Activated CD8-positive, alpha-beta memory T cell treated with anti-CD3 and anti-CD28 coated beads for 1 hour (primary cell): ENCODE measurements at places on chromosomes 2 and 18.

GRCh38 chr2:71746946-71747501 lies 293.7 kb downstream of the DYSF start:
- DNase-seq = no peak

DNA sequence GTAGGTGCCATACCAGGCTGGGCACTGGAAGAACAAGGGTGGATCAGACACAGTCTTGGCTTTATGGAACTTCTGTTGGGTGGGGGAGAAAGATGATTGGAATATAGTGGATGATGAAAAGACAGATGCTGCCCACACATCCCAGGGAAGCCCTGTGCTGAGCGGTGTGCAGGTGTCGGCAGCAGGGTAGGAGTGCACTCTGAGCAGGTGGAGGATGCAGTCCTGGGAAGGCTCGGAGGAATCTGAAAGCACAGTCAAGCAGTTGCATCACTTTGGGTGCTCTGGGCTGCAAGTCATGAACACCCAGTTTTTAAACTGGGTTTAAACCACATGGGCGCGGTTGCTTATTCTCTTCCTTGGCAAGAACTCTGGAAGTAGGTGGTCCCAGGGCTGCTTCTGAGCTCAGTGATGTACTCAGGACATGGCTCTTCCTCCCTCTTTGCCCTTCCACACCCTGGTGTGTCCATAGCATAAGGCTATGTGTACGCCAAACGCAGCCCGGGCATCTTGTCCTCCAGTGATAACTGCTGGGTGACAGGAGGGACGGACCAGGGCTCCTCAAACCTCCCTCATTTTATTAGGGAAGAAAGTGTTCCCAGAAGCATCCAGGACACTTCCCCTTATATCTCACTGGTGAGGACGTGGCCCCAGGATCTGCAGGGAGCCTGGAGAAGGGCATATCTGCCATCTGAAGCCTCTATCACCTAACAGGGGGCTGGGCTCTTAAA lies 84.0 kb downstream of the SH3RF3 start:
- DNase-seq = no peak

DNA sequence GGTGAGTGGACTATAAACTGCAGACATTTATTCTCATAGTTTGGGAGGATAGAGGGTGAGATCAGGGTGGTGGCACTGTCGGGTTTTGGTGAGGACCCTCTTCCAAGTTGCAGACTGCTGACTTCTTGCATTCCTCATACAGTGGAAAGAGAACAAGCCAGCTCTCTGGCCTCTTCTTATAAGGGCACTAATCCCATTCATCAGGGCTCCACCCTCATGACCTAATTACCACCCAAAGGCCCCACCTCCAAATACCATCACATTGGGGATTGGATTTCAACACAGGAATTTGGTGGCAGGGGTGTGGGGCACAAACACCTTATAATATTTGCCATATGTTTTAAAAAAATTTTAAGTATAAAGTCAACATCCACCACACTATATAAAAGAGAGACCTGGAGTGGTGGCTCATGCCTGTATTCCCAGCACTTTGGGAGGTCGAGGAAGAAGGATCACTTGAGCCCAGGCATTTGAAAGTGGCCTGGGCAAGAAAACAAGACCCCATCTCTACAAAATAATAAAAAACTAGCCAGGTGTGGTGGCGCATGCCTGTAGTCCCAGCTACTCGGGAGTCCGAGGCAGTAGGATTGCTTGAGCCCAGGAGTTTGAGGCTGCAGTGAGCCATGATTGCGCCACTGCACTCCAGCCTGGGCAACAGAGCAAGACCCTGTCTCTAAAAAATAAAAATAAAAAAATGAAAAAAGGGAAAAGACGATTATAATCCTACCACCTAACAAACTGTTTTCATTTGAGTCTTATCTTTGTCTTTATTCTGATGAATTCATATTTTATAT lies 44.0 kb downstream of the TCF7L1 start:
- no peak for DNase-seq

DNA sequence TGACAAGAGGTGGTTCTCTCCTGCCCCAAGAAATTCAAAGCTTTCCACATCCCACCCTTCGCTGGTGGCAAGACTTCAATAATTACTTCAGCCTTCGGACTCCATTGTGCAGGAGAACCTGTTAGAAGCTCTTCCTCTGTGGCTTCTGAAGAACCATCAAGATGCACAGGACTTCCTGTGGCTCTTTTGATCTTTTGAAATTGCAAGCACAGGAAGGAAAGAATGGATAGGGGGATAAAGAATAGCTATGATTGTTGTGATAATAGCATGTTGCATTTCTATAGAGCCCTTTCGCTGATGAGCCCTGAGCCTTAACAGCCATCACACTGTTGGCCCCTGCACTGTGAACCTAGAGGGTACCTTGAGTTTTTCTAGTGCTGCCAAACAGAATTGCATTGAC lies 7.4 kb downstream of the EPAS1 start:
- DNase-seq = no peak

DNA sequence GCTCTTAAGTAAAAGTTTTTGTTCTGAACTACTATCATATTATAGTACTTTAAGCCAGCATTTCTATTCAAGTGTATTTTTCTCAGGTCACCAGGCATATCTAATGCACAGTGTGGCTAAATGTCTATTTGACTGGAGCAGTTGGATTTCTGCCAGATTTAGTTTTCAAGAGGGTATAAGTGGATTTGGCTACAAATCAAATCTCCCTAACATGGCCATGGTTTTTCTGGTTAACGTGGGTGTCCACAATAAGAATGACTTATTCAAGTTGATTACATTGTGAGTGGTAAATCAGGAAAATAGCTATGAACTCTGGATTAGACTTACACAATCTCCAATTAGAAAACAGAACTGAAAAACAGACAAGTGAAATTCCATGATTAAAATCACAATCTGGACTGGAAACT lies 5.7 kb upstream of the CHN1 start:
- no peak for DNase-seq

GRCh38 chr18:74589811-74590210 lies 7.9 kb upstream of the ZNF407 start:
- no peak for DNase-seq

DNA sequence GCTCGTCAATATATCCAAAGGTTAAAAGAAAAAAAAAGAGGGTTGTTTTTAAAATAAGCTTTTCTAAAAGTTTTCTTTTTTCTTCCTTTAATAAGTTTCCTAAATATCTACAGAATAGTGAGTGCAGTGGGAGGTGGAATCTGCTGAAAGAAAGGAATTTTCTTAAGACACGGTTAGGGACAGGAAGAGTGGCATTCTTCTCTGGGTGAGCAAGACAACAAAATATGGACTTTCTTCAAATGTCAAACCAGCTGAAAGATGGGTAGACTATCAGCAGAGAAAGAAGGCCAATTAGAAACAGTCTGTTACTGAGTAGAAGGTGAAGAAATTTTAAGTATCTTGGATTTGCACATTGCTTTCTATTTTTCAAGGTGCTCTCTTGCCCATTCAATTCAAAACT lies 222.7 kb upstream of the PIK3C3 start:
- DNase-seq = no peak

GRCh38 chr2:144248350-144249034 lies 271.4 kb downstream of the ZEB2 start:
- DNase-seq = no peak

DNA sequence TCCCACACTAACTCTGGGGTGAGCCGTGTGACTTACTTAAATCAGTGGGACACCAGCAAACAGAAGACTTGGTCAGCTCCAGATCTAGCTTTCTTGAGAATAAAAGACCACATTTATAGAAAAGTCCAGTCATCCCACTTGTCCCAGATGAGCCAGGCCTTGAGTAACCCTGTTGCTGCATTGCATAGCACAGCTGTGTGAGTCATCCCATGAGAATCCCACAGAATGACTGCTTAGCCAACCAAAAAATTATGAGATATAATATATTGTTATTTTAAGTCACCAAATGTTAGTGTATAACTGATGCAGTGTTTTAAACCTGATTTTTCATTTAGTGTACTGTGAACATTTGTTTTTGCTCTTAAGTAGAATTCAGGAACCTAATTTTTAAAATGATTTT lies 94.2 kb upstream of the FSHR start:
- no peak for DNase-seq

GRCh38 chr18:55862693-55863390 lies 274.9 kb upstream of the TCF4 start:
- no peak for DNase-seq

DNA sequence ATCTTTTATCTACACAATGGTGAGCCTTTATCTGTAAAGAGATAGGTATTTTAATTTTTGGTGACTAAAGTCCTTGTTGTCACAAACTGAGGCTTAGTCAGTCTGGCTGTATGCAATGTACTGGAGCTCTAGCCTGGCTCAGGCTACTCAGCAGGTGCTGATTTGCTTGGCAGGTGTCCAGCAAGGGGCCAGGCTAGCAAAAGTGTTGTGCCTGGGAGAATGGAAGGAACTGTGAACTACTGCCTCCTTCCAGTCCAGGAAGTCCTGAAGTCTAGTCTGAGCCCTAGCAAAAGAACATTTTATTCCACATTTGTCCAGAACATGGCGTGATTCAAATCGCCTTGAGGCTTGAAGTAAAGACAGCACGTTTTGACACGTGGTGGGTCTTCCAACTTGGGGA lies 260.5 kb downstream of the CCDC85A start:
- no peak for DNase-seq

GRCh38 chr2:151840216-151841046 lies 12.2 kb upstream of the ARL5A start:
- no peak for DNase-seq

- no peak for DNase-seq
These were observed 682.7 kb upstream of the FANCL start for GRCh38 chr2:58923869-58924268.

- DNase-seq = peak; percentile 1
These were observed 87.2 kb downstream of the LONRF2 start for GRCh38 chr2:100235098-100235497.

DNA sequence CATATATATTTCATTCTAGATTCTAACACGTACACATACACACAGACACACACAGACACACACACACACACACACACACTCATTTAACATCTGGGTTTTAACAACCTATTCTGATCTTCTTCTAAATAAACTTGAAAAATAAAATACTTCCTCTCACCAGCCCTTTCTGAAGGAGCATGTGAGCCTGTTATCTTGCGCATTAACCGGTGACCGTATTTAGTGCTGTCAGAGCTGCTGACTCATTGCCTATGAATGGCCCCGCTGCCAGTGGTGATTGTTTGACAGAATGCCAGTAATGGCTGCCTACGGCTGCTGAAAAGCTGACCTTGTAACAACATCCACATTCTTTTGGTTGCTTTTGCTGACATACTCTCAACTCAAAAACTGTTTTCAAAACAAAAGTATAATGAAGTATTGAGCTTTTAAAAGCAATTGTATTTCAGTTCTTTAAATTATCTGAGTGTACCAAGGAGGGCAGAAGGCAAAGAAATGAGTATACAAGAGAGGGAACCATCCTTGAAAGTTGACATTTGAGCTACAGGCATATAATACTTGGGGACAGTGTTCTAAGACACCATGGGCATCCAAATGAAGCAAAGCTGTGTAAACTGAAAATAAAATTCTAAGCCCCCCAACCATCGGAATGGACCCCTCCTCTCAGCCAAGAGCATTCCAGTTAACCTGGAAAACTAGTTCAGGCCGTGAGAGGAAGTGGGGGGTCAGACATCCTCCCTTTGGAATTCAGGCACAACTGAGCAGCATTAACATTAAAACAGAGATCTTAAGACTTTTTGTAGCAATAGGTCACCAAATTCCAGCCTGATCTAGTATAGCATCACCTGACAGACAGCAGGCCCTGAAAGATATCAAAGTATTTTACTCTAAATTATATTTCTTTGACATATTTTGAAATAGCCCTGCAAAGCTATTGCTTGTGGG lies 50.2 kb upstream of the DTNA start:
- no peak for DNase-seq

GRCh38 chr2:239674101-239674980 lies 273.5 kb upstream of the HDAC4 start:
- no peak for DNase-seq

GRCh38 chr2:73285159-73285739 lies 971 bp upstream of the FBXO41 start:
- no peak for DNase-seq

DNA sequence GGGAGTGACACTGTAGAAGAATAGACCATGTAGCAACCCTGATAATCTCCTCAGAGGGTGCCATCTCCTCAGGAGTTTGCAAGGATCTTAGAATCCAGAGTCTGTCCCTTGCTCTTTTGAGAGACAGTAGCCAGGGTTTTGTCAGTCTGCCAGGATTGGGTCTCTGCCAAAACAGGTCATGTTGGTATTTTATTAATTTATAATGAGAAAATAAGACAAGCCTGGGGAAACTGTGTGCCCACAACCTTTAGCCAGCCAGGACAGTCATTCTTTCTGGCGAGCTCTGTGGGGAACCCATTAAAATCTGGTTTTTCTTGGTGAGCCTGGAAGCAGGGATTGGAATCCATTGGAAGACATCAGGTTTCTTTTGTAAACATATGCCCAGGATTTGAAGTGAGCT lies 78.6 kb downstream of the PTPRM start:
- DNase-seq = no peak

DNA sequence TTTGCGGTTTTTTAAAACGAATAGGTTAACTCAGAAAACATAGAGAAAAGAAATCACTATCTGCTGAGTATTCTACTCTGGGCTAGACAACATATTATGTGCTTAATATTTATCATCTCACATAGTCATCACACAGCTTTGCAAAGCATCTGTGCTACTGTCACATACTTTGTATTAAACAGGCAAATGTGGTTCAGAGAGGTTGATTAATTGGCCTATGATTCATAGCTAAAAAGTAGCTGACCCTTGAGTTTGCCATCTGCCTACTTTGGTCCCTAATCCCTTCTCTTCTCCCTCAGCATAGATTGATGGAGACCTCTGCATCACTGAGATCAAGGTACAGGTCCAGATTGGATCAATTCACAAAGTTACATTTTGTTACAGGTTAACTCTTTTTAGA lies 21.4 kb downstream of the ANKRD30B start:
- no peak for DNase-seq

DNA sequence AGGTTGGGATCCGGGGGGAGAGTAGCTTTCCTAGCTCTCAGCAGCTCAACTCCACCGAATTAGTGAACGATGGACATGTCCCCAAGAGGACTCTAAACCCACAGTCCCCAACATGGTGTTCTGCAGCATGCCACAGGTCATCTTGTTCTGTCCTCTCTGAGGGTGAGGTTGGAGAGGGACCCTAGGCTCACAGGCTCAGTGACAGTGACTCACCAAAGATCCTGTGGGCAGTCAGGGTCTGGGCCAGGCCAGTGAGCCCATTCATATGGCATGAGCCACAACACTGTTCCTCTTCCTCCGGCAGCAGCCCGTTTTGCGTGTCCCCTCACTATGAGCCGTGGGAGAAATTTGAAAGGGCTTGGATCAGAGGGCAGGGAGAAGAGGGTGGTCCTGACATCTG lies 2.8 kb upstream of the SLC20A1 start:
- no peak for DNase-seq
